Activated T-helper 2 cell treated with anti-CD3 and anti-CD28 coated beads, Interferon-gamma antibody, Interleukin-2, Interleukin-4, amounts not matched to agents 10 μg/mL and 5 μg/mL and 100 μg/mL, durations not matched to agents 14 hours and 24 hours and 36 hours (primary cell): ENCODE measurements at places on chromosomes 3 and 15. TPM values are rescaled to one million over a fixed set of nuclear protein-coding genes. Genes with fewer than 3 reads are reported as not detected.

GRCh38 chr3:102715030-102715697, 280.3 kb downstream of the ZPLD1 start:
- no peak for DNase-seq

- DNase-seq = no peak
Observed at GRCh38 chr3:23735535-23736326, 70.0 kb upstream of the UBE2E1 start.

- no peak for DNase-seq
Observed at GRCh38 chr15:58539548-58539947, 107.8 kb downstream of the LIPC start.

DNA sequence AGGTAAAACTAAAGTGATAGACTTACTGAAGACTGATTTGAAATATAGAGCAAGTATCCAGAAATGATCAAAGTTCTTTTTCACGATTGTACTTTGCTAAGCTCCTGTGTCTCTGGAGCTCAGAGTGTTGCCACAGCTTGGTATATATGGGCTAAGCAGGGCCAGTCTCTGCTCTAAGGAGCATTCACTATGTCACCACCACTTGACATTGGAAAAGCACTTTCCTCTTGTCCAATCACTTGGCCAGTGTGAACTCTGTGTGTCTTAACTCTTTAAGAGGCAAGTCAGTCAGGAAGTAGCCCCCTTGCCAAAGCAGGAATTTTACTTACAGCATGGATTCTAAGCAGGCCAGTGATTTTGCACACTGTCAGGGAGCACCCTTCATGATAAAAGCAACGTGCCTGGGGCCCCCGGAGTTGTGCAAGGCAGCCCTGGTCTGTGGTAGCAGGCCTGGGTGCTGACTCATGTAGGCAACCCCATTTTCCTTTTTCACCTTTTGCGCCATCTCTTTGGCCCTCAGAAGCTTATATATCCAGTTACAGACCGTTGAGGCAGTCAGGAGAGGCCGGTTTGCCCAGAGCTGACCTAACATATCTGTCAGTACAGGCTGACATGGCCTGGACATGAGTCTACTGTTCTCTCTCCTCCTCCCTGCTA, 73.0 kb downstream of the HCN4 start:
- DNase-seq = no peak

- DNase-seq = no peak
Observed at GRCh38 chr3:10466186-10466585, 39.2 kb downstream of the ATP2B2 start.

DNA sequence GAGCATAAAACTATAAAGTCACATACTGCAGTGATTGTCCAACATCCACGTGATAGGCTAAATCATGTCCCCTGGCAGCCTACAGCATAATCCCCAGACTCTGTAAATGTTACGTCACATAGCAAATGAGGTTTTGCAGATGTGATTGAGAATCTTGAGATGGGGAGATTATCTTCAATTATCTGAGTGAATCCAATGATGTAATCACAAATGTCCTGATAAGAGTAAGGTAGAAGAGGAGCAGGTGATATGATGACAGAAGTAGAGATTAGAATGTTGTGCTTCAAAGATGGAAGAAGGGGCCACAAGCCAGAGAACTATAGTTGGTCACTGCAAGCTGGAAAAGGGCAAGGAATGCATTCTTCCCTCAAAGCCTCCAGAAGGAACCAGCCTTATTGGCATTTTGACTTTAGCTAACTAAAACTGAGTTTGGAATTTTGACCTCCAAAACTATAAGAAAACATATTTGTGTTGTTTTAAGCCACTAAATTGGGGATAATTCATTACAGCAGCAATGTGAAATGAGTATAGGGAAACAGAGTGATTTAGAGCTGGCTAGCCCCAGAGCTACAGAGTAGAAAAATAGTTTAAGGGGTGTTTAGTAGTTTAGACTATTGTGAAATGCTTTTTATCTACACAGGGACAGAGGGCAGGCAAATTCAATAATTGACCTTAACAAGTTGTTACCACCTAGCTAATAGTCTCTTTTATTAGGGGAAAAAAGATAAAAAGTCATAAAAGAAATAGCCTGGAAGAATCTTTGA, 15.2 kb downstream of the SLC2A2 start:
- no peak for DNase-seq

DNA sequence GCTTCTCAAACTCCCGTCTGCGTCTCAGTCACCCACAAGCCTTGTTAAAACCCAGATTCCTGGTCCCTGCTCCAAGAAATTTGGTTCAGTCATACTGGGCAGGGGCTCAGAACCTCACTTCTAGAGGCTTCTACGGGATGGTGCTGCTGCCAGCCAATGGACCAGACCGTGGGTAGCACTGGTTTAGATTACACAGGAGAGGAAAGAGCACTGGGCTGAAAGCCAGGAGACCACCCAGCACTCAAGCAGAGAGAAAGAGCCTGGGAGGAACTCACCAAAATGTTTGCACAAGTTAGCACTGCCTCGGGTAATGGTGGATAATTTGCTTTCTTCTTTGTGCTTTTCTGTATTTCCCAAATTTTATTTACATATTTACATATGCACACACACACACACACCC, 46.9 kb upstream of the MUC13 start:
- DNase-seq = no peak

- DNase-seq = no peak
Observed at GRCh38 chr3:19488939-19489338, 340.6 kb downstream of the KCNH8 start.

- DNase-seq = no peak
Observed at GRCh38 chr15:96122077-96123027, 208.1 kb upstream of the NR2F2 start.

GRCh38 chr15:86630946-86631345, 551.3 kb downstream of the AGBL1 start:
- no peak for DNase-seq

DNA sequence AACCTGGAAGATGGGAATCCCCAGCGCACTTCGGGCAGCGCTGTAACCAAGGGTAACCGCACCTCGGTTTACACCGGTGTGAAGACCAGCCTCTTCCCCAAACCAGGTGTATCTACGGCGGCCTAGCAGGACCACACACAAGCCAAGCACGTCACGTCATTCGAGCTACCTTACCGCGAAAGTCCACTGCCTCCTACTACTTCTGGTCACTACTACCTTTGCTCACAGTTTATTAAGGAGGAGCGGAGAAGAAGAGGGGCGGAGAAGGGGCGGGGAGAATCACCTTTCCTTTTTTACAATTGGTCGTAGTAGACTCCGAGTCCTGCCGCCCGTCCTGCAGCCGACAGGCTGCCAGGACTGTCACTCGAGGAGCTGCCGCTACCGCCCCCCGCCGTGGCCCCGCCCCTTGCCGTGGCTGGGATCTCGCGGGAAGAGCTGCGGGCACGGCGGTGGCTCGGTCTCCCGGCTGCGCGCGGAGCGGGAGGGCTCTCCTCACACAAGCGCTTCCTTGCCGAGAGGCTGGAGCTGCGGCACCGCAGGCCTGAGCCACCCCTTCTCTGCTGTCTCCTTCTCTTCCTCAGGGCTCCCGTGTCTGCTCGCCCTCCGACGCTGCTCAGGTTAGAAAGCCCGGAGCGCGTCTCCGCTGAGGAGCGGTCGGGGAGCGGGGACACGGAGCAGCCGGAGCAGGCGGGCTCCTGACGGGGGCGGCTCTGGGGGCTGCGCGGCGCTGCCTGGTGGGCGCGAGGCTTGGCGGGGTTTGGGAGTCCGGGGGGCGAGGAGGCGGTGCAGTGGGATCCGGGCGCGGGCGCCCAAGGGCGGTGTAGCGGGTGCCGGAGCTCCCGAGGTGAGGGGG, at the start of gene GLCE:
Gene GLCE (plus strand): TSS at position 495 of the 853 bp plus-strand sequence. CDS start 95,172 bp downstream, outside the sequence.
- peak; percentile 90 for DNase-seq

DNA sequence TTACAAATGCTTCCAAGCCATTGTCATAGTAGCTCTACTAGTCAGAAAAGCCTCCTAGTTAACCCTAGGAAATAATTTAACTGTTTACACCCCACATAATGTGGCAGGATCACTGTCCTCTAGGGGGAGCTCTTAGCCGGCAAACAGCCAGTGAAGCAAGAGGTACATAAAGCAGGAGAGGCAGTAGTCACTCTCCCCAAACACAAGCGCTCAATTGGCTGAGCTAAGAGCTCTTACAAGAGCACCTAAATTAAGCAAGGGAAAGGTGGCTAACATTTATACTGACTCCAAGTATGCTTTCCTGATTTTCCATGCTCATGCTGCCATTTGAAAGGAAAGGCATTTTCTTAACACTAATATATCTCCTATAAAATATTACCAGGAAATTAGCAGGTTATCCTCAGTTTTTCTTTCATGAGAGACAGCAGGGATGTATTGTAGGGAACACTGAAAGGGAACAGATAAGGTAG, 37.6 kb downstream of the NCEH1 start:
- peak; percentile 60 for DNase-seq

- no peak for DNase-seq
Observed at GRCh38 chr3:37963016-37963415, 27.6 kb upstream of the VILL start.

- DNase-seq = no peak
Observed at GRCh38 chr15:101494251-101494796, 4.8 kb upstream of the PCSK6 start.

DNA sequence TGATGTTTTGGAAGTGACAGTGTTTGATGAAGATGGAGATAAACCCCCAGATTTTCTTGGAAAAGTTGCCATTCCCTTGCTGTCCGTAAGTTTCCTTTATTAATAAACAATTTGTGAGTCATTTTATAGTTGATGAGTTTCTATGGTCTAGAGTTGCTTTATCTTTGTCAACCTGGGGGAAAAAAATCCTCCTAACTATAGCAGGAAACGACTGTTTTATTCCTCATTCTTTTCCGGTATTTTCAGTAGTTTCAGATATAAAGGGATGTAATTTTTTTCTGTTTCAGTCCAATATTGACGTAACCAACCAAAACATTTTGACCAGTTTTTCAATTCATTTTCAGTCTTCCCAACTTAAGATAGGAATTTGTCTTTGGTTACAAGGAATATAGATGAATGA, 154.1 kb downstream of the MCTP2 start:
- DNase-seq = no peak

GRCh38 chr3:149299938-149300801, 33.3 kb downstream of the TM4SF18 start:
- no peak for DNase-seq

DNA sequence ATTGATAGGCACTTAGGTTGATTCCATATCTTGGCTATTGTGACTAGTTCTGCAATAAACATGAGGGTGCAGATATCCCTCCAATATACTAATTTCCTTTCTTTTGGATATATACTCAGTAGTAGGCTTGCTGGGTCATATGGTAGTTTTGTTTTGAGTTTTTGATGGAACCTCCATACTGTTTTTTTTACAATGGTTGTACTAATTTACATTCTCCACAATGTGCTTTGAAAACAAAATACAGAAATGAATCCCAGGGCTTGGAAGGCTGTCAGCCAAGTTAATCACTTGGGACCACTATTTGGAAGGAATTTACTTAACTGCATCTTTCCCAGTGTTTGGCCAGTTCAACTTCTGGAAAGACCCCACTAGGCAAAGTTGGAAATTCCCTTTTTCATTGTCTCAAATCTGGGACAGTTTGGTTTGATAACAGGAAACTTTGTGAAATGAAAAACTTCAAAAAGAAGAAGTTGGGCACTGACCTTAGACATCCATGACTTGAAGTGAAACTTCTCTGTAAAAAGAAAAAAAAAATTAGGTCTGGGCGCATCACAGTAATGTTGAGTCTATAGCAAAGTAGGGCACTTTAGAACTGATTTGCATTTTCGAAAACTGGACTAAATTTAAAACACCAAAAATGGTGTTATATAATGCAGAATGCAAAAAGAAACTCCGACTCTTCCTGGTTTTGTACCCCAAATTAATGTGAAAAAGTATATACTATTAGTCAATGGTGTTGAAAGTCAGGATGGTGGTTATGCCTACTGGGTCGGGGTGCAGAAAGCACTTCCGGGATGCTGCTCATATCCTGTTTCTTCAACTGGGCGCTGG, 6.0 kb downstream of the CTSH start:
- no peak for DNase-seq

DNA sequence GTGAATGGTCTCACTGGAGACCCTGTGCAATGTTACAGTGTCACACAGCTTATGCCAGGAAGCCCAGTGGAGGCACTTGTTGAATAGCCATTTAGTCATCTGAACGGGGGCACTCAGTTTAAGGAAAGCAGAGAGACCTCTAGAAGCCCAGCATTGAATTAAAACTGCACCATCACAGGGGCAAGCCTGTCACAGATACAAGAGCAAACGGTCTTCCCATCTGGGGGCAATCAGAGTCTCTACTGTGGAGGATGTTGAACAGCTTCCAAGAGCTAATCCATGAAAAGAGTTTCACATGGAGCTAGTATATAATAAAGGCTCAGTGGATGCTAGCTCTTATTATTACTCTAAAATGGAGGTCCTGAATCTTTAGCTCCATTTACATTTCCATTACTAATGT, 553.7 kb upstream of the ARRDC4 start:
- no peak for DNase-seq

- DNase-seq = no peak
Observed at GRCh38 chr15:66294157-66294931, 976 bp downstream of the DIS3L start.

- DNase-seq = no peak
Observed at GRCh38 chr3:119779731-119780383, 2.0 kb upstream of the NR1I2 start.

- no peak for DNase-seq
Observed at GRCh38 chr3:141313093-141313683, 55.1 kb upstream of the ZBTB38 start.

GRCh38 chr15:92009162-92009561, 155.7 kb downstream of the SLCO3A1 start:
- DNase-seq = no peak

DNA sequence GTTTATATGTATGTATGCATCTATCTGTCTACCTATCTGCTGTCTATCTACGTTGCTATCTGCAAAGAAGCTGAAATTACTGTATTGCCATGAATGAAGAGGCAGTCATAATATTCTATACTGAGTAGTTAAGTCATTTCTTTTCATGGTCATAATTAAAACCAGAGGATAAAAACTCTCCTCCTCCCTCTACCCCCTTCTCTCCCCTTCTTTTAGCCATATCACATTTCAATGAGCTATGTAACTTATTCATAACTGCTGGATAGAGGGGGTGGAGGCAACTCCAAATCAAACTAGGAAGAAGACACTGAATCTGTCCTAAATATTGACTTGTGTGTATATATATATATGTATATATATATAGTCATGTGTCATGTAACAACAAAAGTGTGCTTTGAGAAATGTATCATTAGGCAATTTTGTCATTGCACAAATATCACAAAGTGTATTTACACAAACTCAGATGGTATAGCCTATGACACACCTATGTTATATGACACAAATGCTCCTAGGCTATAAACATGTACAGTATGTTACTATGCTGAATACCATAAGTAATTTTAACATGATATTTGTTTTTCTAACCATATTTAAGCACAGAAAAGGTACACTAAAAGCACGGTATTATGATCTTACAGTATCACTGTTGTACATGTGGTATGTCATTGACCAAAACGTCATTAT, 229.7 kb upstream of the KCNMB2 start:
- no peak for DNase-seq

- DNase-seq = no peak
Observed at GRCh38 chr15:76517910-76518309, 181.3 kb downstream of the ISL2 start.

The DAZL gene
- total RNA-seq = not detected in 2 replicates

The MYZAP gene
- total RNA-seq = not detected in 2 replicates

The IL5RA gene
- total RNA-seq = 0.18 TPM in 1 of 2 replicates, not detected in the other

The ARID3B gene
- total RNA-seq = 35.6 and 41.2 TPM in 2 replicates

The TGM5 gene
- 0.09 and 0.21 TPM in 2 replicates for total RNA-seq

The APBA2 gene
- total RNA-seq = 1.1 and 1.2 TPM in 2 replicates

The CNTN3 gene
- not detected in 2 replicates for total RNA-seq

The TIMP4 gene
- total RNA-seq = 0.41 and 0.92 TPM in 2 replicates

The WDR72 gene
- not detected in 2 replicates for total RNA-seq

The EHHADH gene
- 2.9 and 3.2 TPM in 2 replicates for total RNA-seq

The CPNE9 gene
- total RNA-seq = 0.50 TPM in 1 of 2 replicates, not detected in the other

The P2RY12 gene
- total RNA-seq = not detected in 2 replicates

The HTR3E gene
- total RNA-seq = not detected in 2 replicates

The LSAMP gene
- not detected in 2 replicates for total RNA-seq
